ENCODE measurements at places on chromosomes 3 and 15.

DNA sequence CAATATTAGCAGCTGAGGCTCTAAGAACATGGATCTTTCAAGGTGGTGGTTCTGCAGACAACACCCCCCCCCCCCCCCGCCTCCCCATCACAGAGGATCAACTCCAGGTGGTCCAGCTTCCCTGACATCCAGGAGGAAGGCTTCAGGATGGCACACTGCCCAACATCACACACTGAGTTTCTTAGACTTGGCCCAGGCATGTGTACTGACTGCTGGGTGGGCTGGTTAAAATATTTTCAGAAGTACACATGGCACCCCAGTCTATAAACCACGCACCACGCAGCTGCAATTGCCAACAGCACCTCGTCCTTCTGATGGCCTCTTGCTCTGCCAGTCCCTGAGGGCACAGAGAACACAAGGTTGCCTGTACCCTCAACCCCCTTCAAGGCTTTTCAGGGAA is 22.1 kb downstream of the SRPRB start:
- no peak for DNase-seq

DNA sequence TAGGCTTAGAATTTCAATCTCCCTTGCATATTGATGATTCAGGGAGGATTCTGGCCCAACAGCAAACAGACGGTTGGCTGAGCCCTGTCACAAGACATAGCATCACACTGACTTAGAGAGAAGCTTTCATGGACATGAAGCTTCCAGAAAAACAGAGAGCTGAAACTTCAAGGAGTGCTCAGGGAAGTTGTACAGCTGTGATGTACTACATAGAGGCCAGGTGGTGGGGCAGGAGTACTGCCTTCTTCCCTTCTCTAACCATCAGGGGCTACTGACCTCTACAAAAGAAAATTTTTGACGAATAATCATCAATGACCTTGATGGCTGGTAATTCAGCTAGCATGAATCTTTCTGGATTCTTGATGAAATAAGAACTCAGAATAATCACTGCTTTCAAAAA is 378.5 kb downstream of the ERC2 start:
- DNase-seq, result no peak

DNA sequence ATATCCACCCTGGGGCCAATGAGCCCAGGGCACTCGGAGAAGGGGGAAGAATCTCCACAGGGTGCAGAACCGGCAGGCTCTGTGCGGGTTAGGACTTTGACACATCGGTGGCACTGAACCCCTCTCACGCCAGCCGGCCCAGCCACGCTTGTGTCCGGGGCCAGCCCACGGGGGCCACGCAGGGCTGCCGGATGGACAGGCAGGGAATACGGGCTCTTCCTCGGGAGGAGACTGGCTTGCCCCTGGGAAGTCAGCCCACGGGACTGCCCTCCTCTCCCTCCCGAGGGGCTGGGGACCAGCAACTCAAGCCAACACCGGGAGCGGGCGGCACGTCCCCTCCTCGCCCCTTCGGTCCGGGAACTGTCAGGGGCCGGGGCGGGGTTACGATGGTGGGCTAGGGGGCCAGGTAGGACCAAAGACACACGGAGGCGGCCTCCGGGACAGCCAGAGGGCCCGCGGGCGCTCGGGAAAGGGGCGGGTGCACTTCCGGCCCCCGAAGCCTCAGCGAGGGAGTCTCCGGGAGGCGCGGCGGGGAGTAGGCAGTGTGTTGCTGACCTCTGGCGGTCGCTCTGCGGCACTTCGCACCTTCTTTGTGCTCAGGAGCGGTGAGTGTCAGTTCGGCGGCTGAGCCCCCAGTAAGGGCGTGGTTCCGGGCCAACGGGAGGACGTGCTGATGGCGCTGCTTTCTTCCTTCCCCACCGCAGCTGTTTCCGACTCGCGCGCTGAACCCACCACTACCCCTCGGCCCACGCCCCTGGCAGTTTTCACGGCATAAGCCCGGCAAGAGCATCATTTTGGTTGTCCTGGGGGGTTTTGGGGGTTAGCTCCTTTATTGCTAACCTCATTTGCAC is 5.1 kb upstream of the CYP8B1 start:
- DNase-seq, result peak; percentile 82

GRCh38 chr3:150098621-150099020 is 127.9 kb upstream of the PFN2 start:
- DNase-seq, result no peak

DNA sequence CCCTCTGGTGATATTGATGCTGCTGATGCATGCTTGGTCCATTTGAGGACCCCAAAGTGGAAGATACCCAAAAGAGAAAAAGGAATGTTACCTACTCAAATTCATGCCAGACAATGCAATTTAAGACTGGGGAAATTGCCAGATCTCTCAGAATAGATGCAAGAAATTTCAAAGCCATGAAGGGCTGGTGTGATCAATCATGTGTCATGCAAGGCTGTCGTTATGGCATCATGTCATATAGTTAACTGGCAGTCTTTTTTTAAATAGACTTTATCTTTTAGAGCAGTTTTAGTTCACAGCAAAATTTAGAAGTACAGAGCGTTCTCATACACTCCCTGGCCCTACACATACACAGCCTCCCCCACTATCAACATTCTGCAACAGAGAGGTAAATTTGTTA is 53.1 kb upstream of the ABHD2 start:
- DNase-seq, result no peak

DNA sequence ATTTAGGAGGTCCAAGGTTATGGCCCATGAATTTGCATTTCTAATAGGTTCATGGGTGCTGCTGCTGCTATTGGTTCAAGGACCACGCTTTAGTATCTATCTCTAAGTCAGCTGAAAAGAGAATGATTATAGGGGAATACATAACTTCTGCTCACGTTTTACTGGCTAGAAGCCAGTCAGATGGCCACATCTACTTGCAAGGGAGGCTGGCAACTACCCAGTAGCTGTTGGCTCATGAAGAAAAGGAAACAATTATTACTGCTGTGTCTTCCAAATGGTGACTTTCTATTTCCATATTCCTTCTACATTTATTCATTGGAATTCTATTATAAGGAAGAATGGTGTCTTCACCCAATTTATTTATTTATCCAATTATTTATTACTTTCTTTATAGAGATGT is 54.2 kb downstream of the SLC25A36 start:
- DNase-seq, result no peak

GRCh38 chr3:155101398-155101797 is 21.3 kb downstream of the MME start:
- DNase-seq, result peak; percentile 18

DNA sequence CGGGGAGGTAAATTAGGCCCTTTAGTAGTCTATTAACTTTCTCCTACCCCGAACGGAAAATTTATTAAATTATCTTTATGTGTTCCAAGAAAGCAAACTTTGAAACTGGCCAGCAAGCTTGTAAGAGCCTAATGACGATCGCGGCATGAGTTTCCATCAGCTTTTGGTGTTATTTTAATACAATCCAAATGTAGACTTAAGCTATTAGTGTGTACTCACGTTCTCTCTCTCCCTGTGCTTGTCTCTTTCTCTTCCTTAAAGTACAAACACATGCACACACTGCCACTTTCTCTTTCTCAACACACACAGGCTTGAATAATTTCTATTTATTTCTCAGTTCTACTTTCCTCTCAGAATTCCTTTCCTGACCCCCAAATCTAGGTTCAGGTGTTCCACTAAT is 108.8 kb upstream of the MME start:
- DNase-seq, result no peak

Measured in left ventricle myocardium inferior (tissue), 1 donor.